Caudate nucleus (tissue), 63 donors: ENCODE measurements at places on chromosomes 3 and 15.

- DNase-seq, result no peak
Measured at GRCh38 chr3:43257850-43258249, 28.5 kb upstream of the SNRK start.

DNA sequence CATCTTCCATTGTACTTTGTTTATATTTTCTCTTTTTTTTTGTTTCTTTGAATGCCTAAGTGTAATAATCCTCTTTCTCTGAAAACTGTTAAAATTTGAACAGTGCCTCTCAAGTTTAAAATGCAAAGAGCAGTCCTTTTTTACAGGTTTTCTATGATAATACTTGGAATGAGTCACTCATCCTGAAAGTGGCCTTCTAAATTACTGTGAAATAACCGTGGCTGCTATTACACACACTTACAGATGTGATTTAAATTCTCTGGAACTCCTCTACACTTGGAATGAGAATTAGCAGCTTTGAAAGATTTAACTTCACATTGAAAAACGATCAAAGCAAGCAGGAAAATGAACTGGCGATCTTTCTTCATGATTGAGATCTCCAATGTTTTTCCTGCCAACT is 105.9 kb downstream of the ROBO1 start:
- DNase-seq, result no peak

- no peak for DNase-seq
Measured at GRCh38 chr15:75554717-75555116, 24.4 kb downstream of the PTPN9 start.

DNA sequence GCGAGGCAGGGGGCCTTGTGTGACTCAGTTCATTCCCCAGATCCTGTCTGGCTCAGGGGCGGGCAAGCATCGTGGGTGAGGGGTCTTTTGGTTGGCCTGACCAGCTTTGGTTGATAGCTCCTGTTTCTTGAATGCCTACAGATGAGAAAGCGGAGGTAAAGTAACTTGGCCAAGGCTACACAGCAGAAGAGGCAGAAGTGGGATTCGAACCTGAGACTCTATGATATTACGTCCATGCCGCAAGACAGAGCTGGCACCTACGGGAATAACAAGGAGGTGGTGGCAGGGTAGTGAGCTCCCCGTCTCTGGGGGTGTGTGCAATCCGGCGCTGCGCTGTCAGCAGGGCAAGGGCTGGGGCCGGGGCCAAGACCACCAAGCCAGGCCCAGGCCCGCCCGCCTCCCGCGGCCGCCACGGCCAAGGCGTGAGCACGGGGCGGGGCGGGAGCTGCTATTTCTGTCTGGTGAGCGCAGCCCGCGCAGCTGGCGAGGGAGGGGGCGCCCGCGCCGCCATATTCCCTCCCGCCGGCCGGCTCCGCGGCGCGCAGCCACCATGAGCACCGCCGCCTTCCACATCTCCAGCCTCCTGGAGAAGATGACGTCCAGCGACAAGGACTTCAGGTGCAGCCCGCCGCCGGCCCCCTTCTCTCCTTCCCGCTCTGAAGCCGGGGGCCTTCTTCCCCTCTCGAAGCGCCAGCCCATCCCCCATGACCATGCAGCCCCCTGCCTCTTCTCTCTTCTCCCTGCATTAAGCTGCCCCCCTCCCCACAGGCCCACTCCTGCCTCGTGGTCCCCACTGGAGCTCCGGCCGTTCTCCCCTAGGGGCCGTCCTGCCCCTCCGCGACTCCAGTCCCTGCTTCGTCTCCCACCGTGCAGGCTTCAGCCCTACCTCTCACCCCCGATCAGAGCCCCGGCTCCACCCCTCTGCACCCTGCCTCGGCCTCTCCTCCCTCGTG is at the start of gene CAND2:
TSS of gene CAND2 (plus strand) at position 510 of the 953 bp plus-strand sequence. CDS start at position 551, 41 bp downstream.
- DNase-seq, result peak; percentile 17

DNA sequence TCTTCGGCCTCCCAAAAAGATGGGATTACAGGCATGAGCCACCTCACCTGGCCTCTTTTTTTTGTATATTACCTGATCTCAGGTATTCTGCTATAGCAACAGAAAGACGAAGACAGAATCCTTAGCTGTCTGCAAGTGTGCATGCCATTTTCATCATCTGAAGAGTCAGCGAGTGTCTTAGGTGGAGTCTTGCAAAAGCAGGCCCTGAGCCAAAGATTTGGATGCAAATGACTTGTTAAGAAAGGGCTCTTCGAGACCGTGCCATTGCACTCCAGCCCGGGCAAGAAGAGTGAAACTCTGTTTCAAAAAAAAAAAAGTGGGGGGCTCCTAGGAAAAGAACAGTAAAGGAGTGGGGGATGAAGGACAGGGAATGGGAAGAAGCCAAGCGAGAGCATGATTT is 10.2 kb upstream of the TRIM69 start:
- DNase-seq, result no peak
